Stimulated activated CD8-positive, alpha-beta memory T cell treated with anti-CD3 and anti-CD28 coated beads, Interleukin-4, amount 100 ng/mL, for 48 hours (primary cell): ENCODE measurements at places on chromosomes 6 and 20.

- DNase-seq = no peak
These were observed 121.3 kb downstream of the TFAP2B start for GRCh38 chr6:50939931-50940330.

DNA sequence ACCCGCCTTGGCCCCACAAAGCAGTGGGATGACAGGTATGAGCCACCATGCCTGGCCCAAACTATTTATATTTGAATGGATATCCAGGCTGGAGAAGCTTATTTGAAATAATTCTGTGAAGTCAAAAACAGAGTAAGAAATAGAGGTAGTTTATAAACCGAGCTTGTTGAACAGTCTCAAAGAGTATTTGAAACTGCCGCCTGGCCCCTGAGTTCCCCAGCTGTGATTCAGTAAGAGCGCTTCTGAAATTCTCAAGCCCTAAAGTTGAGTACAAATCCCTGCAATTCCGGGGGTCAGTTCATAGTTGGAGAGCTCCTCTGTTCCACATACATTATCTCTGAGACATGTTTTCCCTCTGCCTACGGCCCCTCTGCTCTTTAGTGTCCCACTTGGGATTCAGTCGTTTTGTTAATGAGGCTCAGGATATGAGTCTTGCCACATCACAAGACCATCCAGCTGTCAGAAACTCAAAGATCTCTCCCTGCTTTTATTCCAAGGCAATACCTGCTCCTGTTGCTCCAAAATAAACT is 127.8 kb downstream of the SOD2 start:
- no peak for DNase-seq

- DNase-seq = no peak
These were observed 92.5 kb upstream of the AKAP12 start for GRCh38 chr6:151147118-151147832.

DNA sequence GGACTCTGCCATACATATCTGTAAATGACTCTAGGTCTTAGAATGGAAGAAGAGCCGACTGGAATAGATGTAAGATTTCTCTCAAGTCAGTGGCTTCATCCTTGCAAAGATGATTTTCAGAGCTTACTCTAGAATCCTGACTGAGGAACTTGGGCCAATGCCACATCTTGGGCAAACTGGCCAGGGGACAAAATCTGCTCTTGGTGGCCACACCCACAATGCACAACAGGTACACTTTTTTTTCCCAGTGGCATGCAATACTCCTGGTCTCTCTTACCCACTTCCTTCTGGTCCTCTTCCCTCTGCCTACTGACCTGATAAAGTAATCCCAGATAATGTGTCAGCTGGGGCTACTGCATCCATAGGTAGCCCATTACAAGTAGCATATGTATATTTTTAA is 13.4 kb downstream of the CLIC5 start:
- DNase-seq = no peak

DNA sequence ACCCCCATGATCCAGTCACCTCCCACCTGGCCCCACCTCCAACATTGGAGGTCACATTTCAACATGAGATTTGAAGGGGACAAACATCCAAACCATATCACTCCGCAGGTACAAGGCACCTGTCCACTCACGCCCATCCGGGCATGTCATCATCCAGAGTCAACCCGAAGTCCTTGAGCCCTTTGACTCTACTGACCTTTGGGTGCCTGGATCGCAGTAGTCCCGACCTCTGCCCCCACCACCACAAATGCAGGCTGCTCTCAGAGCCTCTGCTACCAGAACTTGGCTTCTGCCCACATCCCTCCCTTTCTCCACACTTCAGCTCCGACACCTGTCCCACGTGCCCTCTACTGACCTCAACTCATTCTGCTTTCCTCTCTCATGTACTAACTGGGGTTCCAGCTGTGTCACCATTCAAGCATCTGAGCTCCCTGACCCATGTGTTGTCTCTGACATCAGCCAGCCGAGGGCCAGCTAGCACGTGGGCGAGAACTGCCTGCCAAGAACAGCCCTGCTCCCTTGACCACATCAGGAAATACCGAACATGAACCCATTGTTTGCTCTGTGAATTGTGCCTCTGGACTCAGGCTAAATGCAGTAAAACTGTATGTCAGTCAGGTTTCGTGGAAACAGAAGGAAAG is 498.3 kb upstream of the SULF2 start:
- no peak for DNase-seq

- DNase-seq = no peak
These were observed 3.6 kb downstream of the PARD6B start for GRCh38 chr20:50734730-50735679.
